ENCODE measurements at places on chromosomes 3 and 15.

GRCh38 chr3:66483409-66483906 lies 17.4 kb downstream of the LRIG1 start:
- no peak for DNase-seq

DNA sequence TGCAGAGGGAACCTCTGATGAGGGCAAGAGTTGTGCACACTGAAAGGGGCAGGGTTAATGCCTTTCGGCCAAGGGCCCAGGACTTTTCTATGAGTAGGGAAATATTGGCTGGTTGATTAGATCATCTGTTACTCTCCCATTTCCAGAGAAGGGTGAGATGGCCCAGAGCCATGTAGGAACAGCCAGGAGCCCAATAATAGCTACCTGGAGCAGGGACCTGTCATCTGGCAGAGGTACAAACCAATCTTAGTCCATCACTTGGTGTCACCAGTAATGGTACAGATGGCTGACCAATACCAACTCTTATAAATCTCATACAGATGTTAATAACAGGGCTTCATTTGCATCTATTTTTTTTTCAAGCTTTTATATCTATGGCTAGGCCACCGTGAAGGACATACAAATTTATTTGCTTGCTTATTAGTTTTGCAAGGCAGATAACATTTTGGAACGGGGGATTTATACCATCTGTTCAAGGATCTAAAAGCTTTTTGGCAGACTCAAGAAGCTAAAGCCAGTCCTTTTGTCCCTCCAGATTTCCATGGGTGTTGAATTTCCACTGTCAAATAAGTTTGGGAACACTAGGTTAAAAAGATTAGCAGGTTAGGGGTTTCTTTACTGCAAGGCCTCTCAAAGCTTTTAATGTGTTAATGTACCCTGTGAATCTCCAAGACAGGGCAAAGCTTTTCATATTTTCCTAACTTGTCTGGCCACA lies 79.3 kb downstream of the TNIK start:
- no peak for DNase-seq

GRCh38 chr3:45082142-45082538 lies 56.0 kb downstream of the CLEC3B start:
- DNase-seq: no peak

DNA sequence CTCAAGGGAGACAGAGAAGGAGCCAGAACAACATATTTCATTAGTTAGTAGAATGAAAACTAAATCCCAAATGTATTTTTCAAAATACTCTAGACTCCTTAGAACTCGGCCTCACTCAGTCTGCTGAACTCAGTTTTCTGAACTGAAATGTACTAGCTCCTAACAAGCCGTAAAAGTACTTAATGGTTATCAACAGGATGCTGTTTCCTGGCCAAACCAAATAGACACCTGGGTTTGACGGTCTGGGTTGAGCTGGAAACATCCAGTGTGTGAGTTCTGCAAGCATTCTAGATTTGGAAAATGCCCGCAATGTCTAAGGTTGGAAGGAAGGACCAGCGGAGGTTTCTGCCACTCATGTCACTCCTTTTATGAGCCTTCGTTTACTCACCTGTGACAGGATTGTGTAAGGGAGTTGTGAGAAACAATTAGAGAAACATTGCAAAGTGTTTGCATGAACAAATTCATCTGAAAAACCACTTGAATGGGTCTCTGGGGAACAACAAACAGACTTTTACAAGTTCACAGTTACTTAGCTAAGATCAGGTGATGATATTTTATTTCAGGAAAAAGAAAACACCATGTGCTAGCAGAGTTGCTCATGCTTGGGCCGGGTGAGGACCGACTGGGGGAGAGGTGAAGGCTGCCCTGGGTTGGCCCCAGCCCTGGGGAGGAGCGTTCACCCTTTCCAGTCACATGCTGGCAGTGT lies 151.0 kb downstream of the ALDH1A2 start:
- DNase-seq: no peak

DNA sequence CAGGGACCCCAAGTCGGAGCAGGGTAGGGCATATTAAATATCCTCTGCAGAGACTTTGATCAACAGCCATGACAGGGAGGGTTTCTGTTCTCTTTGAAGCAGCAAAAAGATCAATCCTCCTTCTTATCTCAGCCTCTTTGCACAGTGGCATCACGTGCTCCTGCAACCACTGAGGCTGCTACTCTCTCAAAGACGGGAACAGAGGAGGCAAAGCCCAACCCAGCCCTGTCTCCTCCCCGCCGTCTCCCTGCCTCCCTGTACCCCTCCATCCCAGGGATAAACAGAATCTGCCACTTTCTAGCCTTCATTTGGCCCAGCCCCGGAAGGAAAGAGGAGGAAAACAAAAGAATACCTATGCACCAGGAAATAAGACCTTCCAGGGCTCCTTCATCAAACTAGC lies 7.5 kb upstream of the TBC1D21 start:
- no peak for DNase-seq

DNA sequence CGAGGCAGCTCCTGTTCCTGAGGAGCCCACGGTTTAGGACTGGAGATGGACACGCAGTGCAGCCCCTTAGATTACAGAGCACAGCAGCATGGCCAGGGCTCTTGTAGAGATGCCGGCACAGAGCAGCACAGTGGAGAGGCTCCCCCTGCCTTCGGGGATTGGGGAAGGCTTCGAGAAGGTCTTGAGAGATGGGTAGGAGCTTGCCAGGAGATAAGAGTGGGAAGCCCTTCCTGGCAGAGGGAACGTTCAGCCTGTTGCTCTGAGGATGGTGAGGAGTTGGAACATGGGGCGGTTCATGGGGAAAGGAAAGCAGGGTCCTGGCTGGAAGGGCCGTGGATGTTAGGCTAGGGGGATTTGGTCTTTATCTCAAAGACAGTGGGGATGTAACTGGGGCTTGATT lies 10.0 kb downstream of the EPB42 start:
- no peak for DNase-seq

GRCh38 chr3:64956711-64957325 lies 269.0 kb upstream of the ADAMTS9 start:
- no peak for DNase-seq

DNA sequence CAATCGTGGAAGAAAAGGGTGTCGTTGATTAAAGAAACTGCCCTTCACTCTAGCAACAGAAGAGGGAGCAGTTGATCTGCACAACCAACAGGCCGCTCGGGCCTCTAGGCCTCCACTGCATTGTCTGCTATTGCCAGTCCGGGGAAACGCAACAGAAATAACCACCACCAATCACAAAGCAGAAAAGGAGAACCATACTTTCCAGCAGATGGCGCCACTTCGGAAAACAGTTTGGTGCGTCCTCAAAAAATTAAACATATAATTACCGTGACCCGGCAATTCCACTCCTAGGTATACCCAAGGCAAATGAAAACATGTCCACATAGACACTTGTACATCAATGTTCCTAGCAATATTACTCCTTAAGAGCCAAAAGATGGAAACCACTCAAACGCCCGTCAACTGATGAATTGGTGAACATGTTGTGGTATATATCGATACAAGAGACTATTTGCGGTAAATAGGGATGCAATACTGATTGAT lies 154.1 kb downstream of the TJP1 start:
- peak; percentile 40 for DNase-seq

GRCh38 chr3:94811836-94812235 lies 749.0 kb downstream of the NSUN3 start:
- no peak for DNase-seq
